ENCODE measurements at places on chromosomes 4 and X.

- peak; percentile 70 for DNase-seq
Measured at GRCh38 chr4:24770032-24770584, 25.3 kb upstream of the SOD3 start.

GRCh38 chrX:8988446-8988845 is 45.5 kb downstream of the FAM9B start:
- DNase-seq: no peak

GRCh38 chrX:13659063-13659462 is 6.1 kb downstream of the TCEANC start:
- DNase-seq: no peak

GRCh38 chr4:173486714-173487392 is 43.2 kb downstream of the HAND2 start:
- DNase-seq: no peak

GRCh38 chr4:168588916-168589531 is 92.2 kb downstream of the PALLD start:
- DNase-seq: no peak

GRCh38 chr4:184440595-184441358 is 33.6 kb downstream of the IRF2 start:
- DNase-seq: no peak

GRCh38 chrX:25433307-25433706 is 417.5 kb upstream of the ARX start:
- DNase-seq: no peak

DNA sequence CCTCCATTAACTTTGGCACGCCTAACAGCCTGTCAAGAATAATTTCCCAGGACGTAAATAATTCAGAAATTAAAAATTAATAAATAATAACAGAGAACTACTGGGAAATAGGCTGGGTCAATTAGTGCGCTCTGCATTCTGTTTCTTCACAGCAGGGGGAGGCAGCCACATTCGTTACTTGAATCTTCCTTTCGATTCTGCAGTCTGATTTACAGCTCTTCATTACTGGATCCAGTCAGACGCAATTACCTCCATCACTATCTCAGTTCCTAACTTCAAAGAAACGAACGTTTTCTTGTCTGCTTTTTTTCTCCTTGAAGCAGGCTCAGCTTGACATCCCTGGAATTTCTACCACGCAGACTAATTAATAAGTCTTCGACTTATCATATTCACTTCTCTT is 9.0 kb upstream of the RPL34 start:
- no peak for DNase-seq

- DNase-seq: no peak
Measured at GRCh38 chr4:154417373-154417673, 74.3 kb downstream of the DCHS2 start.

DNA sequence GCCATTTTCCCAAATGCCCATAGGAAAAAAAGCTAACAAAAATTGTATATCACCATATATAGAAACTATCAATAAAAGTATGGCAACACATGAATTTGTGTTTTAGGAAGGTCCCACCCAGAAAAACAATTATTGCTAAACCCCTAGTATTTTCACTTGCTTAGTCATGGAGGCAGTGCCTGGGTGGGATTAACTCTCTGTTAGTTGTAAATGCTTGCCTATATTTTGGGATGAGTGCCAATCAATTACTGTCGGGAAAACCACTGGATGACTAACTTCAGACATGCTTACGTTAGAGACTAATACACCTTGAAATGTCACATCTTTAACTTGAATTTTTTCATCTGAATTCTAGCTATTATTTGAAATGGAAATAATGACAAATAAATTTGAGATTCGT is 33.9 kb downstream of the TMPRSS11A start:
- DNase-seq: no peak

- no peak for DNase-seq
Measured at GRCh38 chrX:17844236-17844635, 16.9 kb downstream of the RAI2 start.

DNA sequence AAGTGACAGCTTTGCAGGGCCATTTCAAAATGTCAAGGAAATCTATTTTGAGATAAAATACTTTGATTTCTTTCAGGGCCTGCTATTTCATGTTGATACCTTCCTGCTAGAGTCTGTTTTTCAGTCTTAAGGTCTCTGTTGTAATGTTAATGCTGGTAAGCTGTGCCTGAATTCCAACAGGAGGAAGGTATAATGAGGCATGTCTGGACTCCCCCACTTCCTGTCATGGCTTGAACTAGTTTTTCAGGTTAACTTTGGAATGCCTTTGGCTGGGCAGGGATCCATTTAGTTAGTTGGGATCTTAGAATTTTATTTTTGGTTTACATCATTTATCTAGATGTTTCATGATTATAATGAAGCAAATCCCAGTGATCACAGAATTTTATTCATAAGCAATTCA is 279.0 kb downstream of the CFAP47 start:
- no peak for DNase-seq

DNA sequence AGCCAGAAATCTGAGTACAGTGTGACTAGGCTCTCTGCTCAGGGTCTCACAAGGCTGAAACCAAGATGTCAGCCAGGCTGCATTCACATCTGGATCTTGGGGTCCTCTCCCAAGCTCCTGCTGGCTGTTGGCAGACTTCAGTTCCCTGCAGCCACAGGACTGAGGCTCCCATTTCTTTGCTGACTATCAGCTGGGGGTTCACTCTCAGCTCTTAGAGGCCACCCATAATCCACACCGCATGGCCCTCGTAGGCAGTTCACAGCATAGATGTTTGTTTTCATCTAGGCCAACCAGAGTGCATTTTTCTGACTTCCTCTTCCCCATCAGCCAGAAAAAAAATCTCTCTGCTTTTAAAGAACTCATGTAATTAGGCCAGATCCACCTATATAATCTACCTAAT is 8.2 kb upstream of the WDR44 start:
- DNase-seq: no peak

DNA sequence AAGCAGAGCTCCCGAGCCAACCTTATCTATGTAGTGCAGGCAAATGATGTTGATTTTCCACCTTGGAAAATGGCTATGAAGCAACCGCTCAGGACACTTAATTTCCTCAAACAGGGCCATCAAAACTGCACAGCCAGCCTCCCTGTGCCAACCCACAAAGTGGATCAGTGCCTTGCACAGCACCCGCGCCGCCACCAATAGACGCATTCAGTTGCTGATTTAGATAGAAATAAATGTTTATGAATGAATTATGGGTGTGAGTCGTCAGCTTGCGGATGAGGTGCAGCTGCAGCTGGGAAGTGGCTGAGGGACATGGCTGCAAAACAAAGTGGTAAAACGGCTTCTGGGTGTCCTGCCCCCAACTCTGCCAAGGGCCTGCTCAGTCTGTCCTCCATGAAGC is 47.0 kb downstream of the SOD3 start:
- DNase-seq: no peak

DNA sequence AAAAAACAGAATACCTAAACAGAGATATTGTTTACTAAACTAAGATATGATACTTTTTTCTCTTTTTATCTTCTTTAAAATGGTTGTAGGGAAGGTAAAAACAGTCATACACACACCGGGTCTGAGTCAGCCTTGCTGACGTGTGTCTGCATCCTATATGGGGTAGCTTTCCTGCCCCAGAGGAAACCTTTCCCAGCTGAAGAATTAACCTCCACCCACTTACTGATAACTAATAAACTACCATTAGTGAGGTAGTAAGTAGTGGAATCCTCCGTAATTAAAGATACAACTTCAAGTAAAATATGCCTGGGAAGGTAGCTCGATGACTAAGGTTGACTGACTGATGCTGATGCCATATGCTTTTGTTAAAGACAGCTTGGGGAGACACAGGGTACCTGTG is 312.2 kb downstream of the DCTD start:
- DNase-seq: no peak

- DNase-seq: no peak
Measured at GRCh38 chr4:6825403-6825802, 42.9 kb downstream of the KIAA0232 start.

DNA sequence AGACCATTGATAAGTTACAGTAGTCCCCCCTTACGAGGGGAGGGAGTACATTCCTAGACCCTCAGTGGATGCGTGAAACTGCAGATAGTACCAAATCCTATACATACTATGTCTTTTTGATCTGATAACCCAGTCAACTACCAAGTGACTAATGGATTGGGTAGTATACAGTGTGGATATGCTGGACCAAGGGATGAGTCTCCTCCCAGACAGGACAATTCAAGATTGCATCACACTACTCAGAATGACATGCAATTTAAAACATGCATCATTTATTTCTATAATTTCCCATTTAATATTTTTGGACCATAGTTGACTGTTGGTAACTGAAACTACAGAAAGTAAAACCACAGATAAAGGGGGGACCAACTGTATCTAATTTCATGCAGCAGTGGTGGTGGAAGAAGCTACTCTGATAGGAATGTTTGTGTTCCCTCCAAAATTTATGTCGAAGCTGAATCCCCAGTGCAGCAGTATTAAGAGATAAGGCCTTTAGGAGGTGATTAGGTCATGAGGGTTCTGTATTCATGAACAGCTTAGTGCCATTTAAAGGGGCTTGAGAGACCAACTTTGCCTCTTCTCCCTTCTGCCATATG is 11.9 kb downstream of the HADH start:
- no peak for DNase-seq

- DNase-seq: peak; percentile 57
Measured at GRCh38 chr4:78661921-78662521, 110.5 kb downstream of the ANXA3 start.

DNA sequence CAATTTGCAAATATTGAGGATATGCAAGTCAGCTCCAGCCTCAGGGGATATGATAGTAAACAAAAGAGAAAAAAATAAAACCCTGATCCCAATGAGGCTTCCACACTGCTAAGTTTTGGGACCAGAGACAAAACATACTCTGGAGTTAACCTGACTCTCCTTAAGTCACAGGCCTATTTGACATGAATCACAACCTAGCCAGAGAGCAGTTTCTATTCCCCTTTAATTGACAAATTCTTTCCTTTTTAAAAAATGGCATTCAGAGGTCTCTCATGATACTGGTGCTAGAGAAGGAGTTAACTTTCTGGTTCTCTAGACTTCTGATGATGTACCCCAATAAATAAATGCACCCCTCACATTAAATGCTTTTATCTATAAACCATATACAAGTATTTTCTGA is 8.8 kb downstream of the ACSL1 start:
- no peak for DNase-seq

GRCh38 chrX:71532078-71532752 is 689 bp upstream of the OGT start:
- DNase-seq: no peak

GRCh38 chr4:26786916-26787315 is 73.7 kb upstream of the STIM2 start:
- DNase-seq: no peak

Measured in GM04503 (cell line).